Stimulated activated naive B cell treated with anti-CD40 and anti-IgM and Interleukin-4, amounts not matched to agents 10 μg/mL and 1 μg/mL and 100 μg/mL, for 72 hours (primary cell): ENCODE measurements at places on chromosomes 5 and 9.
A peak's percentile ranks its signal among the peaks of the same experiment; 100 is the strongest.

DNA sequence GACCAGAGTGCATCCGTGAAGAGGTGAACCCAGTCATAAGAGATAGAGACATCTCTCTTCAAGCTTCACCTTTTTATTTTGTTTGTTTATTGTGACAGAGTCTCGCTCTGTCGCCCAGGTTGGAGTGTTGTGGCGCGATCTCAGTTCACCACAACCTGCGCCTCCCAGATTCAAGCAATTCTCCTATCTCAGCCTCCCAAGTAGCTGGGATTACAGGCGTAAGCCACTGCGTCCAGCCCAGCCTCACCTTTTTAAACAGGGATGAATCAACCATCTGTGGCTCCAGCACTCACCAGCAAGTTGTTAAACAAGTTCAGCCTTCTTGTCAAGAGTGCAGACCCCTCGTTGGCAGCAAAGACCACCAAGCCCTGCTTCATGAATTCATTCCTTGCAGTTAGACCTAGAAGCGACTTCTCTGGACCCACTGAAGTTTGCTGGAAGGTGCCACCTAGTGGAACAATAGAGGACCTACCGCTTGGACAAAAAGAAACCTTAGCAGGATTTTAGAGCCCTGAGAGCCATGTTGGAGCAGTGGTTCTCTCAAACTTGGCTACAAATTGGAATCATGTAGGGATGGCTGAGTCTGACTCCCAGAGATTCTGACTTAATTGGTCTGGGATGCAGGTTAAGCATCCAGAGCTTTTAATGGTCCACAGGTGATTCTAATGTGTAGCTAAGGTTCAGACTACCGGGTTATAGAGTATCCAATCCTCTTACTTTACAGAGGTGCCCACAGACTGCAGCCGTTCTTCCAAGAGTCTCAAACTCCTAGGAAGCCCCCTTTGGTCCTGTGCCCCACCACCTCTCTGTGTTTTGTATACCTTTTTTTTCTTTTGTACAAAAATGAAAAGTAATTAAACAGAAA is 10.5 kb upstream of the GALNT10 start:
- no peak for DNase-seq
- no peaks in the 10 kb centered on the region for H3K36me3 ChIP-seq
- H3K4me3 ChIP-seq = no peak overlapping the region
- peaks cover 8% of the 10 kb centered on the region for H3K27me3 ChIP-seq
- no peaks in the 10 kb centered on the region for H3K4me1 ChIP-seq
- H3K27ac ChIP-seq = no peak overlapping the region

GRCh38 chr5:138458384-138458783 is 6.9 kb upstream of the EGR1 start:
- no peak for DNase-seq
- no peak overlapping the region for H3K27ac ChIP-seq
- peaks cover 49% of the 10 kb centered on the region for H3K4me1 ChIP-seq
- H3K4me3 ChIP-seq = no peak overlapping the region
- peaks cover 2% of the 10 kb centered on the region for H3K36me3 ChIP-seq
- no peaks in the 10 kb centered on the region for H3K27me3 ChIP-seq

- H3K36me3 ChIP-seq = peaks cover 6% of the 10 kb centered on the region
- peaks cover 57% of the 10 kb centered on the region for H3K4me1 ChIP-seq
- peak overlapping the region; percentile 65 for H3K27ac ChIP-seq
- DNase-seq = no peak
- H3K27me3 ChIP-seq = peaks cover 62% of the 10 kb centered on the region
- peak overlapping the region; percentile 78 for H3K4me3 ChIP-seq
Measured at GRCh38 chr9:130660683-130661450, 3.5 kb upstream of the PRDM12 start.

DNA sequence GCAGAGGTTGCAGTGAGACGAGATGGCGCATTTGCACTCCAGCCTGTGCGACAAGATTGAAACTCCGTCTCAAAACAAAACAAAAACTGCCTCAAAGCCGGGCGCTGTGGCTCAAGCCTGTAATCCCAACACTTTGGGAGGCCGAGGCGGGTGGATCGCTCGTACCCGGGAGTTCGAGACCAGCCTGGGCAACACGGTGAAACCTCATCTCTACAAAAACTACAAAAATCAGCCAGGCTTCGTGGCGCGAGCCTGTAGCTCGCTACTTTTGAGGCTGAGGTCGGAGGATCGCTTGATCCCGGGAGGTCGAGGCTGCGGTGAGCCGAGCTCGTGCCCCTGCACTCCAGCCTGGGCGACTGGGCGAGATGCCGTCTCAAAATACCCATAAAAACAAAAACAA is 988 bp downstream of the GFM2 start:
- H3K4me3 ChIP-seq = peak overlapping the region; percentile 99
- peaks cover 19% of the 10 kb centered on the region for H3K36me3 ChIP-seq
- H3K27me3 ChIP-seq = no peaks in the 10 kb centered on the region
- no peak for DNase-seq
- H3K27ac ChIP-seq = peak overlapping the region; percentile 100

GRCh38 chr9:71895955-71896354 is 15.0 kb downstream of the ABHD17B start:
- no peak overlapping the region for H3K27ac ChIP-seq
- H3K4me3 ChIP-seq = no peak overlapping the region
- no peak for DNase-seq
- peaks cover 41% of the 10 kb centered on the region for H3K4me1 ChIP-seq

DNA sequence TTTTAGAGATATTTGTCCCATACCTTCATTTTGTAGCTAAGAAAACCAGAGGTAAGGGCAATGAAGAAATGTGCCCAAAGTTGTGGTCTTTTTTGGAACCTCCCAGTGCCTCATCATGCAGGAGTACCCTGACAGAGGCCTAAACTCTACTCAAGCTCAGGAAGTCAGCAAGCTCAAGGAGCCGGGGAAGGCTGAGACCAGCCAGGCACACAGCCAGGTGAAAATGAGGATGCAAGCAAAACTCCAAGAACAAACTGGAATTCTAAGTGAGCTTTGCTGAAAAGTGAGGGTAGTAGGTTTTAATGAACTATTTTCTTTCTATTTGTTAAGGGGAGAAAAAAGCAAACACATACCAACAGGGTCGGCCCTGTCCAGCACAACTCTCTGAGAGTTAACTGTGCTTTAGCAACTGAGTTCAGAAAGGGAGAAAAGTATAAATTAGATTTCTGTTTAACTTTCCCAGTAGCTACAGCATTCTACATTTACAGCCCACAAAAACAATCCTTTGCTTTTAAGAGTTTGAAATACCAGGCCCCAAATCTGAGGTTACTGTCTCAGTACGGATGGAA is 146.4 kb downstream of the GNAQ start:
- no peak overlapping the region for H3K27ac ChIP-seq
- no peaks in the 10 kb centered on the region for H3K4me1 ChIP-seq
- no peaks in the 10 kb centered on the region for H3K36me3 ChIP-seq
- DNase-seq = no peak

DNA sequence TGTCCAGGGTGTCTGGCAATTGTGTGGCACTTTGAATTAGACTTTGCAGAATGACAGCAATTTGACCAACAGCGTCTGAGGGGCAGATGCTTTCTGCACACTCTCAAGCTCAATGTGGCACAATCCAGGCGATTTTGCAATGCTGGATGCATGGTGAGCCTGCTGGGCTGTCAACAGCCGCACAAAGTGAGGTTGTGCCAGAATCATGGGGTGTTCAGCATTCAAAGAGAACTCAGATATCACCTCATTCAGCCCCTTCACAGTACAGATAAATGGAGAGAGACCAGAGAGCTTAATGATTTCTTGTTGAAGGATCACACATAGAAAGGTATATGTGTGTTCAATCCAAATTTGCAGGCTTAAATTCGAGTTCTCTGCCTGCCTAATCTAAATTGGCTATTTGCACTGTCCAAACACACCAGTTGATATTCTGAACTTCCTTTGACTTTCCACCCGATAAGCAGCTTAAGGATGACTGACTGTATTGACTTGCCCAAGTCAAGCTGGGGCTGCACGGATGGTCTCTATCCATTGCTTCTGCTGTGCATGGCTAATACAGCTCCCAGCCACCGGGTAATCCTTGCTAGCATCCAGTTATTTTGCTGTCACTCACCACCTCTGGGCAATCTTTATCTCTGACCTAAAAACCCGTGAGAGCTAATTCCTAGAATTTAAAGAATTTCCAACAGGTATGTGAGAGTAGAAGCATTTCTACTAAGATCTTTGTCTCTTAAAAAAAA is 157.9 kb upstream of the TAS2R1 start:
- H3K27ac ChIP-seq = no peak overlapping the region
- H3K36me3 ChIP-seq = no peaks in the 10 kb centered on the region
- H3K4me1 ChIP-seq = no peaks in the 10 kb centered on the region
- no peak for DNase-seq
- no peaks in the 10 kb centered on the region for H3K27me3 ChIP-seq

GRCh38 chr9:109120204-109120789 is 550 bp upstream of the TMEM245 start:
- peak overlapping the region; percentile 9 for H3K27ac ChIP-seq
- no peaks in the 10 kb centered on the region for H3K27me3 ChIP-seq
- peaks cover 16% of the 10 kb centered on the region for H3K4me1 ChIP-seq
- peaks cover 6% of the 10 kb centered on the region for H3K36me3 ChIP-seq

DNA sequence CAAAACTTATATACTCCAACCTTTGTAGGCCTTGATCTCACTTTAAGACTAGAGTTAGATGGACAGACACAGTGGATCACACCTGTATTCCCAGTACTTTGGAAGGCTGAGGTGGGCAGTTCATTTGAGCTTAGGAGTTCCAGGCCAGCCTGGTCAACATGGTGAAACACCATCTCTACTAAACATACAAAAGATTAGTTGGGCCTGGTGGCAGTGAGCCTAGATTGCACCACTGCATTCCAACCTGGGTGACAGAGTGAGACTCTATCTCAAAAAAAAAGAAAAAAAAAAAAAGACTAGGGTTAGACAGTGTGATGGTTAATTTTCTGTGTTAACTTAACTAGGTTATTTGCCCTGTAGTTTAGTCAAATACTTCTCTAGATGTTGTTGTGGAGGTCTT is 74.1 kb downstream of the CFAP95 start:
- no peak overlapping the region for H3K4me3 ChIP-seq
- DNase-seq = no peak
- H3K36me3 ChIP-seq = no peaks in the 10 kb centered on the region
- H3K27me3 ChIP-seq = peaks cover 14% of the 10 kb centered on the region
- H3K4me1 ChIP-seq = no peaks in the 10 kb centered on the region

- H3K4me1 ChIP-seq = peaks cover 2% of the 10 kb centered on the region
- H3K4me3 ChIP-seq = no peak overlapping the region
- DNase-seq = no peak
Measured at GRCh38 chr9:79152306-79152705, 419.5 kb upstream of the TLE4 start.

DNA sequence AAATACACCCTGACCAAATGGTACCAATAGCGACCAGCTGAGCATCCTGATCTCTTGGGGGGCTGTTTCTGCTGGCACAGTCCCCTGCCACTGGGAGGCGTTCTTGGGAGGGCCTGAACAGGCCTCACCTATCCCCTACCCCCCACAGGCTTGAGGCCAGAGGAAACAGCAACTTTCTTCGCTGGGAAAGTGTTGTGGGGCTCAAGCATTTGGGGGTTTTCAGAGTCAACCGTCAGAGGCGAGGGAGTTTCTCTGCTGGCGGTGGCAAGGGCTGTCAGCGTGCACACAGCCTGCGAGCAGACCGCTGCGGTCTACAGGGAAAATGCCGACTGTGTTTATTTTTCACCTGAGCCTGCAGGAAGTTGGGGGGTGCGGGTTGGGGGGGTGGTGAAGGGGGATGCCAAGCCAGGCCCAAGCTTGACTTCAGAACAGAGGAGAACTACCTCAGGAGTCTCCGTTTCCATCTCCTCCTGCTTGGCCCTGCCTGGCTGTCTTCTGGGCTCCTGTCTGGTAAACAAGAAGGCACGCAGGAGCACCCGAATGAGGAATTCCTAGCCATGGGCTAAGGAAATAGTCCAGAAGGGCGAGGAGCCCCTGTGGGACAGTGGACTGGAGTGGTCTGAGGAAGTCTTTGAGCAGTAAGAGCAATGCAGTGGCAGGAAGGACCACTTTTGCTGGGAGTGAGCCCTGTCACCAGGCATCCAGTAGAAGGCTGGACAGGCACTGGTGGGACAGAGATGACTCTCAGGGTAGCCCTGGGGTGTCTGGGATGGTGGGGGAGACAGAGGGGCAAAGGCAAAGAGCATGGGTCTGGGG is 18.1 kb downstream of the TCF7 start:
- H3K36me3 ChIP-seq = peaks cover 62% of the 10 kb centered on the region
- peak overlapping the region; percentile 10 for H3K4me3 ChIP-seq
- H3K27ac ChIP-seq = peak overlapping the region; percentile 92
- peak; percentile 71 for DNase-seq
- H3K4me1 ChIP-seq = peaks cover 70% of the 10 kb centered on the region

- no peak for DNase-seq
- H3K27ac ChIP-seq = no peak overlapping the region
- no peaks in the 10 kb centered on the region for H3K36me3 ChIP-seq
- no peak overlapping the region for H3K4me3 ChIP-seq
- no peaks in the 10 kb centered on the region for H3K4me1 ChIP-seq
Measured at GRCh38 chr5:113246361-113246870, 188.4 kb downstream of the TSSK1B start.

GRCh38 chr5:111454776-111455175 is 57.6 kb downstream of the STARD4 start:
- no peaks in the 10 kb centered on the region for H3K4me1 ChIP-seq
- no peak overlapping the region for H3K27ac ChIP-seq
- H3K27me3 ChIP-seq = no peaks in the 10 kb centered on the region

GRCh38 chr5:156396063-156396829 is 69.3 kb downstream of the SGCD start:
- H3K4me3 ChIP-seq = no peak overlapping the region
- no peak overlapping the region for H3K27ac ChIP-seq
- H3K27me3 ChIP-seq = no peaks in the 10 kb centered on the region
- no peaks in the 10 kb centered on the region for H3K4me1 ChIP-seq

- H3K27me3 ChIP-seq = no peaks in the 10 kb centered on the region
- no peaks in the 10 kb centered on the region for H3K36me3 ChIP-seq
- no peak for DNase-seq
- H3K27ac ChIP-seq = no peak overlapping the region
Measured at GRCh38 chr5:17004441-17005106, 68.5 kb upstream of the MYO10 start.

DNA sequence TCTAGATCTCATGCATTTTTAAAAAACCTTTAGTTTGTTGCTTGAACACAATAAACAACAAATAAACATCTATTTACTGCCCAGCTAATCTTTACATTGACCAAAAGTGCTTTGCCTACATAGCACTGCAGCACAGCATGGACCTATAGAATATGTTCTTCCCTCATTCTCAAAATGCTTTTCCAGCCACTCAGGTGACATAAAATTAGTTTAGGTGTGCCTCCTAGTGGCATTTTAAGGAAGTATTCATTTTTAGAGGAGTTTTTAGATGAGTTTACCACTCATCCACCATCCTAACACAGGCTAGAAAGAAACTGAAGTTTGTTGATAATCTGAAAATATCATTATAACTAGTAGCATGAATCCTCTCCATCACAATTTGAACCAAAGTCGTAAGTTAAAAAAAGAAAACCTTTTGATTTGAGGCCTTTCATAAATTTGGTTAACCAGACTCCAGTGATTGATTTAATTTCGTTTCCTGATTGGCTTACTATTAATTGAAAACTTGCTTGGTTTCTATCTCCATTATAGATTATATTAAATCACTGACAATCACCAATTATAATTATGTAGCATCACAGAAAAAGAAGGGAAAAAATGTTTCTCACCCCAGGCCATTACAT is 12.6 kb downstream of the PLGRKT start:
- H3K36me3 ChIP-seq = peaks cover 12% of the 10 kb centered on the region
- H3K27ac ChIP-seq = no peak overlapping the region
- H3K27me3 ChIP-seq = no peaks in the 10 kb centered on the region
- DNase-seq = no peak
- no peak overlapping the region for H3K4me3 ChIP-seq
- H3K4me1 ChIP-seq = peaks cover 19% of the 10 kb centered on the region

- no peak for DNase-seq
- no peaks in the 10 kb centered on the region for H3K4me1 ChIP-seq
- no peak overlapping the region for H3K4me3 ChIP-seq
Measured at GRCh38 chr5:52255308-52255707, 532.4 kb upstream of the ITGA1 start.

- no peaks in the 10 kb centered on the region for H3K4me1 ChIP-seq
- no peak for DNase-seq
- H3K27ac ChIP-seq = no peak overlapping the region
Measured at GRCh38 chr5:94503677-94504076, 114.7 kb downstream of the KIAA0825 start.
